ENCODE measurements at places on chromosomes 1 and 21.

GRCh38 chr21:29017639-29018237 lies 1.4 kb downstream of the RWDD2B start:
- DNase-seq, result no peak

DNA sequence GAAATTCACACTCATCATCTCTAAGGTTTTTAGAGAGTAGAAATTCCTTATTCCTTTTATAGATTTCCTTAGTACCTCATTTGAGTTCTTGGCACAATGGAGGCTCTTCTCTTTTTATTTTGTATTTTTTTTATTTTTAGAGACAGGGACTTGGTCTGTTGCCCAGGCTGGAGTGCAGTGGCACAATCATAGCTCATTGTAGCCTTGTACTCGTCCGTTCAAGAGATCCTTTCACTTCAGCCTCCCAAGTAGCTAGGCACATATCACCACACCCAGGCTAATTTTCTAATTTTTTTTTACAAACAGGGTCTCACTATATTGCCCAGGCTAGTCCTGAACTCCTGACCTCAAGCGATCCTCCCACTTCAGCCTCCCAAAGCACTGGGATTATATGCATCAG lies 29.6 kb downstream of the RGL1 start:
- DNase-seq, result no peak

DNA sequence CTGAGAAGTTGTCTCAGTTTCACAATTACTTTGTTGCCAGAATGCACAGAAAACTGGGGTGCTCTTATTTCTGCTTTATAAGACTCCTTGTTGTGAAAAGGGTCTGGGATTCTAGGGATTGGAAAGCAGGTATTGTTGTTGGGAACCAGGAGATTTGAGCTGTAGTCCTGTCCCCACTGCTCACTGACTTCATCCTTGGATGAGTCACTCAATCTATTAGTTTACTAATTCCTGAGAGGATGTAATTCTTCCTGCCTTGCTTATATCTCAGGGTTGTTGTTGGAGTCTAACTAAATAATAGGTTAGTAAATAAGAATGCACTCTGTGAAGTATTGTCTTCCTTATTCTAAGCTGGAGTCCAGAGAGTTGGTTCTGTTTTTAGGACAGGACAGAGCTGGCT lies 172.5 kb upstream of the GALNT2 start:
- DNase-seq, result no peak

DNA sequence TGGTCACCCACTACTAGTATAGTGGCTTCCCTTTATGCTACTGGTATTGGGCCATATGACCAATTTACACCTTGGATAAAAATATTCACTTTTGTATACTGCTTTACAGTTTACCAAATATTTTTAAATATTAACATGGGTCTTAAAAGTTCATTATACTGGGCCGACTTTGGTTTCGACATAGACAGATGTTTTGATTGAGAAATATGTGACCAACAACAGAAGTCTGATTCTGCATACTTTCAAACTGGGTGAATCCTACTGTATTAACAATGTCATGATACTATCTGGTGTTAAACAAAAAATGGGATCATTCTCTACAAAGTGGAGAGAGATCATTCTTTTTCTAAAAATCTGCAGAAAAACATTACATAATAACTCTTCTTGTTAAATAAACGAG lies 134.8 kb downstream of the AKT3 start:
- no peak for DNase-seq

GRCh38 chr1:33828654-33829053 lies 35.2 kb upstream of the HMGB4 start:
- no peak for DNase-seq

DNA sequence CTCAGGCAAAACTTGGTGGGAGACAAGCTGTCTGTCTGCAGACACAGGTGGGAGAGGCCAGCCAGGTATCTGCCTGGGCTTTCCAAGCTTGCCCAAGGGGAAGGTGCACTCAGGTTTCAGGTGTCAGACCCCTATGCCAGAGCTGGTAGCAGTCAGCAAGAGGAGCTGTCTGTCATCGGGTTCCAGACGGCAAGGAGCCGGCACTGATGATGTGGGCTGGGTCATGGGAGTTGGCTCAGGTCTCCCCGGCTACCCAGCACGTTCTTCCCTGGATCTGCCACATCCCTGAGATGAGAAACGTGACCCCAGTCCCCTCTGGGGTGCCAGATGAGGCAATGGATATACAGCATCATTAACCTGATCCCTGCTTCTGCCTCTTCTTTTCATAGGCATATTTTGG lies 23.0 kb downstream of the TMCC2 start:
- no peak for DNase-seq

- no peak for DNase-seq
Observed at GRCh38 chr1:235843461-235843961, 23.2 kb downstream of the LYST start.

DNA sequence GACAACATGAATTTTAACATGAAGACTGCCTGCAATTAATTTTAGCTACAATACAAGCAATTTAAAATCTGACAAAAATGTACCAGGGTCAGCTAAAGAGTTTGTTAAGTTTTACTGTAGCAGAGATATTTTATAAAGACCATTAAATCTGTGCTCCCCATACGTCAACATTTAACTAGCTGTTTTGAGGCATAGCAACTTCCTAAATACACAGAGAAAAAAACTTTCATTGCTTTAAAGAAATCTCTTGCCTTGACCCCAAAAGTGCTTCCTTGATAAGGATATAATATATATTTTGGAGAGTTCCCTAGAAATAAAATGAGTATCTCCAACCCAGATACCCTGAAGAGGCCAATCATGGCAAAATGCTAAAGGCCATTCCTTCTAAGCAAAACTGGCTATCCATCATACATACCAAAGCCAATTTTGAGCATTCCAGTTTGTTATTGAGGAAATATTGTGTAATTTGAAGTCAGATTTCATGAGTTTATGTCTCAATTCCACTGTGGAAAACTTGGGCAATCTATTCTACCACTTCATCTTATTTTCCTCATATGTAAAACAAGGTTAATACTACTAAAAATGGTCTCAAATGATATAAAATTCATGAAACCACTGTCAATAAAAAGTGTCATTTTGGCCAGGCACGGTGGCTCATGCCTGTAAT lies 19.1 kb downstream of the ASPM start:
- DNase-seq, result no peak

GRCh38 chr1:8104278-8105236 lies 78.4 kb upstream of the ERRFI1 start:
- no peak for DNase-seq

GRCh38 chr1:22633697-22634463 lies 2.5 kb upstream of the C1QA start:
- no peak for DNase-seq

- DNase-seq, result no peak
Observed at GRCh38 chr1:234707641-234708040, 97.7 kb upstream of the IRF2BP2 start.

DNA sequence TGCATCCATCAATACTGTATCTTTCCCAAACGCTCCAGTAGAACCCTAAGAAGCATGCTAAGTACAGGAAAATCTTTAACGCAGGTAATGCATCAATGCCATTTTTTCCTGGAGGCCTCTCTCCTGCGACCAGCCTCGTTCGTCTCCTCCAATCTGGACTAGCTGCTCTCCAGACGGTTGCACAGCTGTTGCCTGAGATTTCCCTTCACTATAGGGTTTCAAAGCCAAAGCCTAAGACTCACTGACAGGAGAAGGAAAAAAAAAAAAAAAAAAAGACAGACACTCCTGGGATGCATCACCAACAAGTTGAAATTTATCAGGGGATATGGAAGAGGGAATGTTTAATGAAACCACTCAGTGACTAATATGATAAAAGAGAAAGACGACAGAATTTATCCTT lies 93.0 kb downstream of the APP start:
- no peak for DNase-seq

DNA sequence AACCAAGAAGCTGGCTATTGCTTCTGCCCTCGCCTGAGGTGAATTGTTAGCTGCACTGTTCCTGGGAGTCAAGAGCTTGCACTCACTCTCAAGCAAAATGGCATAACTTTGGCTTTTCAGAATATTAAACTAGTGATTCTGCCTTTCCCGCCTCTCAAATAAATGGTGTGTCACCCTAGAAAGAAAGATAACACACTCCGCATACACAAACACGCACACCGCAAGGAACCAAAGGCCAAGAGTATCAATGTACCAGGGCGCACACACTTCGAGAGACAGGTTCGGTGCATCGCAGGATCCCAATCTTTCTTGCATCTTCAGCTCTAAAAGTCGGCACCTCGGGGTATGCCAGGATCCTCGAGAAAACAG lies 470 bp upstream of the RTCA start:
- DNase-seq, result no peak

DNA sequence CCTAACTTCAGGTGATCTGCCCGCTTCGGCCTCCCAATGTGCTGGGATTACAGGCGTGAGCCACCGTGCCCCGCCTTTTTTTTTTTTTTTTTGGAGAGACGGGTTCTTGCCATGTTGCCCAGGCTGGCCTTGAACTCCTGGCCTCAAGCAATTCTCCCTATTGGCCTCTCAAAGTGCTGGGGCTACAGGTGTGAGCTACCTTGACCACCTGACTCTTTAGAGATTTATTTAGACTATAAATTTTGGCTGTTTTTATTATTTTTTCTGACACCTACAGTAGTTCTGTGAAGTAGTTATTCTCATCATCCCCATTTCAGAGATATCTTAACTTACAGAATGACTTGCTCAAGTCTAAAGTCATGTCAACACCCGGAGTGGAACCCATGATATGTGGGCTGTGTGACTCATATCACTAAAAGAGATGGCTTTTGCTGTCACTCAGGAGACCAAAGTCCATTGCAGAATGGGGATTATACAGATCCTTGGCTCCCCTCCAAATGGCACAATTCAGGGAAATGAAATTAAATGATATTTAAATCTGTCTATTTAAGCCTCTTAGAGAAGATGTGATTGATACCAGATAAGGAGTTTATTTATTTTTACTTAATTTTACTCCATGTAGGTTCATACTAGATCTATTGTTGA lies 93.2 kb downstream of the CTH start:
- DNase-seq, result no peak

- DNase-seq, result no peak
Observed at GRCh38 chr1:54379555-54380289, 26.5 kb downstream of the SSBP3 start.

DNA sequence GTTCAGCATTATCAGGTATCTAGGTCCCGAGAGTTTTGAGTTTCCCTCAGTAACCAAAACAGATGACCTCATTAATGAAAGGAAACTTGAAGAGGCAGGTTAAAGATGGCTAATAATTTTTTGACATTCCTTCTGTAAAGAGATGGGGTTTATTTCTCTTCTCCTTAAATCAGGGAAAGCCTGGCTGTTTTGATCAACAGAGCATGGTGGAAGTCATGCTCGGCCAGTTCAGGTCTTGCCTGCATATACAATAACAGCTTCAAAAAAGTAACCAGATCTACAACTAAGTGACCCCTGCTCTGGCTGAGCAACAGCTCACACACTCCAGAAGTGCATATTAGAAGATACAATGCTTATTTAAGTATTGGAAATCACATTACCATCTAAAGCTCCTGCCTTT lies 36.6 kb upstream of the POU2F1 start:
- no peak for DNase-seq

DNA sequence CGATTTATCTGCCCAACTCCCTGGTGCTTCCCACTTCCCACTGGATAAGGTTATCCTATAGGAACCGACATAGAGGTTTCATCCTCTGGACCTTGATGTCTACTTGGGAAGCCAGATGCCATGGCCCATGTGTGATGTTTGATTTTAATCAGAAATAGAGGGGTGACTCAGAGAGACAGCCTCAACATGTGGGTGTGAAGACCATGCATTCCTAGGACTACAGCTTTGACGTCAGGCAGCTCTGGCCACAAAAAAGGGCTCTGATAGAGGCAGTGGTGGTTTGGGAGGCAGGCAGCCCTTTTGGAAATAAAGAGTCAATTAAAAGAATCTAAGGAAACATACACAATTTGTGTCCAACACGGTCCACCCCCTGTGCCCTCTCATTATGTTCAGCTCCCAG lies 5.2 kb upstream of the SH2D2A start:
- no peak for DNase-seq

- DNase-seq, result no peak
Observed at GRCh38 chr1:231046730-231047395, 6.8 kb upstream of the FAM89A start.

- no peak for DNase-seq
Observed at GRCh38 chr1:74737333-74737732, 4.4 kb downstream of the TYW3 start.

DNA sequence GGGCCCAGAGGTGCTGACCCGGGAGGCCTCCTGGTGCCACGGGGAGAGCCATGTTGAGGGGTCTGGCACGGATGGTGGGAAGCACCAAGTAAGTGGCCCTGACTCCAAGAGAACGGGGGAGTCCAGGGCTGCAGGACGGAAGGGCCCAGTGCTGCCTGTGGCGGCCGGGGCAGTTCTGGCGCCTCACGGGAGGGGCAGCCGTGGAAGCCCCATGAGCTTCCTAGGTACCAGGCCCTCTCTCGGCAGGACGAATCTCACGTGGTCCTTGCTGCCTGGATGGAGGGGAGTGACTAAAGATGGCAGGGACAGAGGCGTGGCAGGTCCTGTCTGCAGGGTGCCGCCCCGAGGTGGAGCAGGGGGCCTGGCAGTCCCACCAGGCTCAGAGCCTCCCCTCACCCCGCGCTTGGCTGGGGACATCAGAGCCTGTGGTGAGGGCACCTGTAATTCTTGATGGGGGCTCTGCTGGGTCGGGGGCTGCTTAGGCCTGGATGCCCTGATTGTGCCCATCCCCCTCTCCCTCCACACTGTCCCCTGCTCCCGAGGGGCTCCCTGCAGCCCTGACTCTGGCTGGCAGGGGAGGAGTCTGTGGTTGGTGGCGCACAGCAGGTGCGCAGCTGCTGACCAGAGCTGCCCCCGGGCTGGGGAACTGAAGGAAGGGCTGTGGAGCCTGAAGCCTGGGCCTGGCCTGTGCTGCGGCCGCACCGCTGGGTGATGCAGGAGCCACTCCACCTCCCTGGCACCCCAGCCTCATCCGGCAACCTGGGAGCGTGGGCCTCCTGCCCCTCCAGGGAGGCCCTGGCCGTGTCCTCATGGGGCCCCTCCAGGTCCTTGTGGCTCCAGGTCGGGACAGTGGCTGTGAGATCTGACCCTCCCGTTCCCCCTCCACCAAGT lies 31.4 kb downstream of the POFUT2 start:
- no peak for DNase-seq

Data from activated CD8-positive, alpha-beta memory T cell treated with anti-CD3 and anti-CD28 coated beads for 48 hours (primary cell).